ENCODE measurements at places on chromosomes 6 and 20.

DNA sequence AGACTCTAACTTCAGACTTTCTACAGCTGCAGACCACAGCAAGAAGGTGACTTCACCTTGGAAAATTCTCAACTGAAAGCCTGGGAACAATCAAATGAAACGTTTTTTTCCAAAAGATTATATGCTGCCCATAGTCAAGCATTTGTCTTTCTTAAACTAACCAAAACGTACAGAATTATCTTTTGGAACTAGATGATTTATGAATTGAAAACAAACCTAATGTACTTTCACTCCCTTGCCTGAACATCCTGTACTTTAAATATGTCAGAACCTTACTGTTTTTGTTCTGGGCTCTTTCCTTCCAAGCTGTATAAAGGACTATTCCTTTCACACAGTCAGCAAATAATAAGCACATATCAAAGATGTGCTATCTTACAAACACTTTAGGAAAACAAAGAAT lies 62.4 kb upstream of the TNFAIP3 start:
- no peak for DNase-seq

- no peak for DNase-seq
Measured at GRCh38 chr6:38637756-38638155, 2.0 kb downstream of the BTBD9 start.

DNA sequence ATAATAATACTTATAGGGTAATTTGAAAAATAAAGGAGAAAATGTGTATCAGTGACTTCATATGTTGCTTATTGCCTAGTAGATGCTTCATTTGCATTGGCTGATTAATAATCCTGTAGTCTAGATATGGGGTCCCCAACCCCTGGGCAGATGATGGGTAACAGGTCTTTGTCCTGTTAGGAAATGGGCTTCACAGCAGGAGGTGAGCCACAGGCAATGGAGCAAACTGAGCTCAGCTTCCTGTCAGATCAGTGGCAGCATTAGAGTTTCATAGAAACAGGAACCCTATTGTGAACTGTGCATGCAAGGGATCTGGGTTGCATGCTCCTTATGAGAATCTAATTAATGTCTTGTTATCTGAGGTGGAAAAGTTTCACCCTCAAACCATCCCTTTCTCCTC lies 1049.5 kb upstream of the EPHA7 start:
- no peak for DNase-seq

- DNase-seq: no peak
Measured at GRCh38 chr20:4555188-4555890, 166.4 kb upstream of the PRND start.

DNA sequence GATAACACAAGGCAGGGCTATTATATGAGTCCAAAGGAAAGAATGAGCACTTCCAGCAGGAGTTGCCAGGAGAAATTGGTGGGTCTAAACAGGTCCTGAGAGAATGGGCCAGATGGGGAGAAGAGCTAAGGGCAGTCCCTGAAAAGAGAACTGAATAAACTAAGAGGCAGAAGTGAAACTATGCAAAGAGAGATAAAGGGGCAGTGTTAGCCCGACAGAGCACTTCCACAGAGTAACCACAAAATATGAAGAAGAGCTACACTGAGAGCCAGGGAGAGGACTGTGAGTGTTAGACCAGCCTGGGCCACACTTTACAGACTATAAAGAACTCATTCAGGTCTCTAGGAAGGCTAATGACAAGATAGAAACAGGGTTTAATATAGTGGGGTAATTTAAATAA lies 43.8 kb downstream of the RALGAPA2 start:
- DNase-seq: no peak

- DNase-seq: no peak
Measured at GRCh38 chr20:46978951-46979491, 84.4 kb downstream of the EYA2 start.

DNA sequence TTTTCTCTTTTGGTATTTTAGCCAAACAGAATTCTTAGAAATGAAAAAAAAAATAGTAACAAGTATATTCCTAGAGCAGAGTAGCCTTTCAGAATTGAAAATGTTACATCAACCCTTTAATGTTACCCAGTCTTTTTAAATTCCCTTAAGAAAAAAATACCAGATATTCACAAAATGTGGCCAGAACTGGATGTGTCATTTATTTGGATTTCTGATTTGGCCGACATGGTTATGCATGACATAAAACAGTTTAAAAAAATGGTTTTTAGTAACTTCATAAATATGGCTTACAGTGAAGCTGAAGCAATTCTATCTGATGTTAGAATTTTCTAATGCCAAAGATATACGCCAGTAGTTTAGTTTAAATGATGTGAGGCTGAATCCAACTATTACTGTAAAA lies 112.0 kb downstream of the ATXN1 start:
- DNase-seq: no peak

- DNase-seq: no peak
Measured at GRCh38 chr6:107405002-107405401, 54.4 kb downstream of the PDSS2 start.

DNA sequence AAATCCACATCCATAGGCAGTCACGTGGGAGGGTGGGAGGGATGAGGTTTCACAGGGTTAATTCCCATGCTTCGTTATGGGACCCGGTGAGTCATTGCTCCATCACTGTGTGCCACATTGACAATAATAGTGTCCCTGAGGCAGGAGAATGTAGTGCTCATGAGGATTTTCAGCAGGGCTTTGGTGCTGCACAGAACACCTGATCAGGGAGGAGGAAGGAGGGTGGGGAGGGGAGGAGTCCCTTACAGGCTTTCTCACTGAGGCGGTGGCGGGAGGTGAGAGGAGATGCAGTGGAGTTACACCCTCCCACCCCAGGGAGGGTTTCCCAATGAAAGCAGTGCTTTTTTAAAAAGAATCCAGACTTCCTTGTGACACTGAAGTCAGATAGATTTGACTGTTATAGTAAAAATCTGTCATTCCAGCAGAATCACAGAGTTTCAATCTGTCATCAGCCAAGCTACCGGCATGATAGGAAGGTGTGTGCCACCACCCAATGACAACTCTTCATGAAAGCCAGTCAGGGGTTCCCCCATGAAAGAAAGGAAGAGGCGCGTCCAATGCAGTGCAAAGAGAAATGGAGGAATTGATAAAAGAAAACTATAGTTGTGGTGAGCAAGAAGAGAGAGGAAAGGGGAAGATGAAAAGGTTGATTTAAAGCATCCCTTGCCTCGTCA lies 144.8 kb downstream of the TBC1D7 start:
- no peak for DNase-seq

- DNase-seq: no peak
Measured at GRCh38 chr6:79077715-79078074, 359 bp downstream of the PHIP start.

DNA sequence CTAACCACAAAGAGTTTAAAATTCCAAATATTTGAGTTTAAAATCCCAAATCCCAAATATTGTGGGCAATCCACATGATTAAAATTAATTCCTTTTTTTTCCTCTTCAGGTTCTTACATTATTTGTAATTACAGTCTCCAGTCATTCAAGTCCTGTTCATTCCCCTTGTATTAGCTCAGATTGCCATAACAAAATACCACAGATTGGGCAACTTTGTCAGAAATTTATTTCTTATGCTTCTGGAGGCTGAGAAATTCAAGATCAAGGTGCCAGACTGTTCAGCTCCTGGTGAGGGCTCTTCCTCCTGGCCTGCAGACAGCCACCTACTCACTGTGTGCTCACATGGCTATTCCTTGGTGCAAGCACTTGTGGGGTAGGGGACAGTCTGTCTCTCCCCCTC lies 105.5 kb downstream of the ARMC2 start:
- no peak for DNase-seq

GRCh38 chr6:9458424-9458823 lies 956.5 kb downstream of the TFAP2A start:
- DNase-seq: no peak

DNA sequence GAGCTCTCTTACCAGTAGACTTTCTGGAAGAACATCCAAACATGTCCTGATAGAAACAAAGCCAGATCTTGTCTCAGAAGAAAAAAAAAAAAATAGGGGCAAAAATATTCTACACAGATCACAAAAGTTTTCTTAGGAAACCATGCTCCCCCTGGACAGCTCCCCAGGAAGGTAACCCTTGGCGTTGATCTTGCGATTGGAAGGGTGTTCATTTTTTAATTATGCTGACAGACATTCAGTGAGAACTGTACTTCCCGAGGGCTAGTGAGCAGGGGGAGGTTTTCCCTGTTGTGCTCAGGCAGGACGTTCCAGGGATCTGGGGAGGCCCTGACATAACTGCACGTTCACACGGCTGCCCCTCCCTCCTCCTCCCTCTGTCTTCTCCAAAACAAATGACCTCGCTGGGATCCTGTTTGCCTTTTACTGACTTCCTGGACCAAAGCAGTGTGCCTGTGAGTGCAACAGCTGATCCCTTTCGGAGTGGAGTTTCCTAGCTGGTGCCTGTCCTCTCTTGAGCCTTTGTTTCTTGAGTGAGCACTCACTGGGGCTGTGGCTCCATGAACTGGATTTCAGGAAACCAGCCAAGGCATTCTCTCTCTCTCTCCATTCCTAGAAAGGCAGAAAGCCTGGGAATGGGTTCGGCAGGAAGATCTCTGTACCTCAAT lies 46.7 kb downstream of the MARCKS start:
- DNase-seq: no peak

DNA sequence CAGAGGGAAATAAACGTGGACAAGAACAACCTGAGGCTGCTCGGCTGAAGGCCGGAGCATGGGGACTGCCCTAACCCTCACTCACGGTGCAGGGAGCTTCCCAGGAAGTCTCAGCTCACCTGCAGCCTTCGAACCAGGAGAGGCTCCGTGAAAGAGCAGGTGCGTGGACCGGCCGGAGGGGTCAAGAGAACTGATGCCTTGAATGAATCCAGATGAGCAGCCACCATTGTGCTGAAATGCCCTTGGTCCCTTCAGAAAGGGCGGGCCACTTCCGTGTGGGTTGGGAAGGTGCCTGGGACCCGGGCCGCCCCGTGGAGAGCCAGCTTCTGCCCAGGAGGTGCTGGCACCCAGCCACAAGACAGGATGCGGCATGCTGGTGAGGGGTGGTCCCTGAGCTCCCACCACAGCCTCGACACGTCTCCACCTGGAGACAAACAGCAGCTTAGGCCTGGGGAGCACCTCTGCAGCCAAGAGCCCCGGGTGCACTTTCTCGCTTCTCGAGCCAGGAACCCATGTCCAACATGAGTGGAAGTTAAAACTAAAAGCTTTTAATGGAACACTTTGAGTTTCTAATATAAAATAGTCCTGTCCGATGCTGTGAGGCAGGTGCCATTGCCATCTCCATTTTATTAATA lies 83.5 kb downstream of the TTLL2 start:
- no peak for DNase-seq

DNA sequence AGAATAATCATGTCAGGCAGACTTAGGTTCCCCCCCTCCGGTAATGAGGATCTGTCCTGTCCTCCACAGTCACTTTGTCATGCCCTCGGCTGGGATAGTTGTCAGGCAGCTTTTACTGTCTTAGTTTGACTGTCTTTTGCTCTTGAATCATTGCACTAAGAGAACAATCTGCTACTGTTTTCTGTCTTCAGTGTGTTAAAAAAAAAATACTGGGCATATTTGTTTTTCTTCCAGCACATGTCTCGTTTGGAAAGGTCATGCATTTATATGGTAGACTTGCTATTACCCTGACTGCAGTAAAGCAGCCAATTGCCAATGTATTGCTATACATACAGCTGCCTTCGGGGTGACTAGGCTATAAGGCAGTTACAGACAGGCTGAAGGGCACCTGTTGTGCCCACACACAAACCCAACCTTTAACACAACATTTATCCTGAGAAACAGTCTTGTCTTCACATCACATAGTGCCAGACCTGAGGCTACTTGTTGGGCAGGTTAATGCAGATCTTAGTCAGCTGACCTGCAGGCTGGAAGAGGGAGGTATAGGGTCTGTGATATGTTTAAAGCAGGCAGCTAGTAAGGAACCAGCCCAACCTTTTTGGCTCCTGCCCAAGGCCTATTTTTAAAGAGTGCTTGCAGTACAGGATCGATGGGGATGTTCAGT lies 26.7 kb downstream of the ARFGEF3 start:
- no peak for DNase-seq

DNA sequence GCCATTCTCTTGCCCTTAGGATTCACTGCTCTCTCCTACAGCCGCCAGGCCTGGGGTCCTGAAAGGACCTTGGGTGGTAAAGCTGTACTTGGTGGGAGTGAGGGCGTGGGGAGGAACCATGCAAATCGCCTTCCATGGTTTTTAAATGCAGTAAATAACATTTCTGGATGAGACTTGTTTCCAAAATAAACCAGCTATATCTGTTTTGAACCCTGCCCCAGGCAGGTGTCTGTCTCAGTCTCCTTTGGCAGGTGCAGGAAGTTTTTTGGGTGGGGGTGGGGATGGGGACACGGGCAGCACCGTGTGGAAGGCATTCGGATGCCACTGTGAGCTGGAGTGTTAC lies 14.3 kb downstream of the ITPA start:
- no peak for DNase-seq

GRCh38 chr20:14334306-14334930 lies 3.0 kb downstream of the FLRT3 start:
- DNase-seq: no peak

DNA sequence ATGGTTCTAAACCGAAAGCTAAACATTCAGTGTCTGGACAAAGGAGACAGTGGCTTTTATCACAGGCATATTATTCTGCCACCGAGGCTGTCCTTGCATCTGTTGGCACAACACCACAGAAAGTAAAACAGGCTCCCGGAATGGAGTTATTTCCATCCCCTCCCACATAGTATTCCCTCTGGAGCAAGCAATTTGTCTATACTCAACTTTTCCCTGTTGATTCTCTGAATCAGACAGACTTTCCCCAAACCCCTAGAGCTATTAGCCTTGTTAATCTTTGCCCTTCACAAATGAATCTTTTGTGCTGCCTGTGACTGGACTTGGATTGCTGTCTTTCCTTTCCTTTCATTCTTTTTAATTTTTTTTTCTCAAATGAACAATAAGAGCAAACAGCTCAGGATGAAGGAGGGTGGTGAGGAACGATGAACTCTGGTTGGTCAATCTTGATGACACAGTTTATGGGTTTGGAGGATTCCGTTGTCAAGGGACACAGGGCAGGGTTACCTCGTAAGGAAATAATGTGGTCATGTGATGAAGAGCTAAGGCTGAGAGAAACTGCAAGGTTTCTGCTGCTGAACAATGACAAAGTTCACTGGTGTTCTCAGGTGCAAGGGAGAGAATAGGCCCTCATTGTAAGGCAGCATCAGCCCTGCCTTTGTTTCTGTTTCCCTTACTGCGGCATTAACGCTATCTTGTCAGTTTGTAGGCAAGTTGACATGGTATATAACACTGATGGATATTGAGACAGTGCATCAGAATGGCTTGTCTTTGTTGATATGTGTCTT lies 275.0 kb upstream of the BMP2 start:
- DNase-seq: no peak

- DNase-seq: no peak
Measured at GRCh38 chr20:23869520-23869919, 10.0 kb downstream of the CST5 start.

- no peak for DNase-seq
Measured at GRCh38 chr6:25435416-25435985, 156.3 kb downstream of the CARMIL1 start.
